Stimulated activated CD4-positive, alpha-beta T cell treated with anti-CD3 and anti-CD28 coated beads, TNF-alpha, amount 100 ng/mL, for 1 hour (primary cell): ENCODE measurements at places on chromosomes 1 and 21.

DNA sequence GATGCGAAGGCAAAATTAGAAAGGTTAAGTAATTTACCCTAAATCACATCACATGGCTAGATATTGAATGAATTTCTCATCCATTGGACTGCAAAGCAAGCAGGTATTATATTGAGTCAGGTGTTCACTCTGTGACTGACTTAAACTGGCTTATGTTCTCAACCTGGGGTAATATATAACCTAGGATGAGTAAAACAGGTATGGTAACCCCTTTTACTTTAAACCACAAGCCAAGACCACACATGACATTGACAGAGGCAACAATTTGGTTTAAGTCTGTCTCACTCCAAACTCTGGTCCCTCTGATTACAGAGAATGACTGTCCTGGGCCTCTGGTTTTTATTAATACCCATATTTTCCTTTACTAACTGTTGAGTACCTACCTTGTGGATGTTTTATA lies 33.3 kb downstream of the MAEL start:
- no peak for DNase-seq

- no peak for DNase-seq
Measured at GRCh38 chr1:90074970-90075391, 80.1 kb downstream of the ZNF326 start.

DNA sequence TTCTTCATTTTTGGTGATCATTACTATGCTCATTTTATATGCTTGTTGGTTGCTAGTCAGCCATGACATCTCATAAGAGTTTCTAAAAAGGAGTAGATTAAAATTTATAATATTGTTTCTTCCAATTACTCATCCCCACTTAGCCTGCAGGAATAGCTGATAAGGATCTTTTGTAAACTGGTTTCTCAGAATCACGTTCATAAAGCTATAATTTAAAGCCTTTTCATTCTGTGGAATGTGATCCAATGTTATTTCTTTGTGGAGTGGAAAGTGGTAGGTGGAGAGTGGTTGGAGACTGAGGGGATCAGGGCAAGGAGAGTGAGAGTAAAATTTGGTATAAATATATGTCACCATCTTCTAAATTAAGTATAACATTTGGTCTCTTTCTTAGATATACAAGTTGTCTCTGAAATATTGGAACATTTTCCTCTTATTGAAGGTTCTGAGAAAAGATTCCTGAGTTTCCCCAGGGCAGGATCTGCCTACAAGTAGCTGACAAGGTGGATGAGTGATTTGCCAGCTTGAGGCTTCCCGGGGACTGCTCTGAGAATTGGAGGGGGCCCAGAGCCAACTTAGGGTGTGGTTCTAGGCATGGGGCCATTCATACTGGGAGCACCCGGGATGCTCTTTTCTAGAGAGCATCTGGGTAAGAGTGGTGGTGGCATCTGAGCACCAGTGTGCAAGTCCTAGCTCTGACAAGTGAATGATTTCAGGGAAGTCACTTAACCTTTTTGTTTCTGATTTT lies 116.4 kb downstream of the TBX19 start:
- no peak for DNase-seq

GRCh38 chr21:45284456-45284741 lies 3.3 kb downstream of the POFUT2 start:
- no peak for DNase-seq

- no peak for DNase-seq
Measured at GRCh38 chr1:99784809-99785255, 18.4 kb upstream of the FRRS1 start.

GRCh38 chr1:29459620-29459945 lies 223.3 kb downstream of the PTPRU start:
- no peak for DNase-seq

GRCh38 chr1:226424221-226425003 lies 16.5 kb upstream of the PARP1 start:
- DNase-seq, result no peak

DNA sequence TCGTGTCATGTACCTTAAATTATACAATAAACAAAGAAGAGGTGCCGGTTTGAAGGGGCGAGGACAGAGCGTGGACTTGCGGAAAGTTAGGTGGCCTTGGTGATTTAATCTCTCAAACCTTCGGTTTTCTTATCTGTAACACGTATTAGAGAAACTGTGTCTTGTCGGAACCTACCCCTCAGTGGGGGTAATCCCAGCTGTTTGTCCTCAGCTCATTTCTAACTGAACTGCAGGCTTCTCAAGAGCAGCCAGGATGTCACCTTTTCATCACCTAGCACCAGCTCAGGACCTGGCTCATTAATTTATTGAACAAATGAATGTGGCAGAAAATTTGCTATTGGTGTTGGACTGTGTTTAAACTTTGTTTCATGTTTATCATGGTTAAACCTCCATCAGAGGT lies 31.2 kb downstream of the ITSN1 start:
- DNase-seq, result no peak

DNA sequence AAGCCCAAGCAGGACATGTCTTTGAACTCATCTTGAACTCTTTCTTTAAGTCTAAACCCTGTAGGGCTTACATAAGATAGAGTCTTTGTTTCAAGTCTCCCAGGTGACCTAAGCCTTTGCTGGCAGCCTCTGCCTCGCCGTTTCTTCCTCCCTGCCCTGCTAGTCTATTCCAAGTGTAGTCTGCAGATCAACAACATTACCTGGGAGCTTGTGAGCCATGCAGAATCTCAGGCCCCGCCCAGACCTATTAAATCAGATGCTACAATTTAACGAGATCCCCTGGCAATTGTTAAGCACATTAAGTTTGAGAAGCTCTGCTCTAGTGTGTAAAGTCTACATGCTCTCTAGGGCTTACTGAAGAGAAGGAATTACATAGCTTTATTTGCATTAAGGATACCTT lies 271.6 kb downstream of the PBX1 start:
- no peak for DNase-seq

DNA sequence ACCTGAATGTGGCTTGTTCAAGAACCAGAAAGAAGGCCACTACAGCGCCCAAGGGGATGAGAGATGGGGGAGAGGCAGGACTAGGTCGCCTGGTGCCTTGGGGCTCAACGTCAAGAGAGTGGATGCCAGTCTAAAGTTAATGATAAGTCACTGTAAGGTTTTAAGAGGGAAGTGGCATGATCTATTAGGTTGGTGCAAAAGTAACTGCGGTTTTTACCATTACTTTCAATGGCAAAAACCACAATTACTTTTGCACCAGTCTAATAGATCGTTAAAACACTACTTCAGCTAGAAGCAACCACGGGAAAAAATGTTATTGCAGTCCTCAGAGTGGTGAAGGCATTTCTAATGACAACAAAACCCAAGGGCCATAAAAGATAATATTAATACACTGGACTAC lies 2.6 kb upstream of the GJB3 start:
- no peak for DNase-seq

GRCh38 chr21:24153137-24153536 lies 1454.1 kb downstream of the MRPL39 start:
- DNase-seq, result no peak

DNA sequence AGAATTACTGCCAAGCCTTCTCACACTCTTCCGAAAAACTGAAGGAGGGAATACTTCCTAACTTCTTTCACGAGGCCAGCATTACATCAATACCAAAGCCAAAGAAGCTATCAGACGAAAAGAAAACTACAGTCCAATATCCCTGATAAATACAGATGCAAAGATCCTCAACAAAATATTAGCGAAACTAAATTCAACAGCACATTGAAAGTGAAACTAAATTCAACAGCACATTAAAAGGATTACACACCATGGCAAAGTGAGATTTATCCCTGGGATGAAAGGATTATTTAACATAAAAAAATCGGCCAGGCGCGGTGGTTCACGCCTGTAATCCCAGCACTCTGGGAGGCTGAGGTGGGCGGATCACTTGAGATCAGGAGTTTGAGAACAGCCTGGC lies 176.8 kb downstream of the FAF1 start:
- no peak for DNase-seq

DNA sequence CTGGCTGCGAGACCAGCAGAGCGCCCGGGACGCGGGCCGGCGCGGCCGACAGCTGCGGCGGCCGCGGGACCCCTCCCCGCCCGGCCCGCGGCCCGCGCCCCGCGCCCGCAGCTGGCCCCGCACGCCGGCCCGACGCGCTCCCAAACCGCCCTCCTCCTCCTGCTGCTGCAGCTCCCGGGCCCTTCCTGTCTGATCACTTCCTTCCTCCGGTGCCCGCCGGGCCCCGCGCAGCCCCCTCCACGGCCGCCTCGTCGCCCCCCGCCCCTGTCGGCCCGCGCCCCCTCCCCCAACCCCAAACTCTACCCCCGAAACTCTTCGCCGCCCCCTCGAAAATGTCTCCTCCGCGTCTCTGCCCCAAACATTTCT lies 594 bp downstream of the LUZP1 start:
- no peak for DNase-seq

DNA sequence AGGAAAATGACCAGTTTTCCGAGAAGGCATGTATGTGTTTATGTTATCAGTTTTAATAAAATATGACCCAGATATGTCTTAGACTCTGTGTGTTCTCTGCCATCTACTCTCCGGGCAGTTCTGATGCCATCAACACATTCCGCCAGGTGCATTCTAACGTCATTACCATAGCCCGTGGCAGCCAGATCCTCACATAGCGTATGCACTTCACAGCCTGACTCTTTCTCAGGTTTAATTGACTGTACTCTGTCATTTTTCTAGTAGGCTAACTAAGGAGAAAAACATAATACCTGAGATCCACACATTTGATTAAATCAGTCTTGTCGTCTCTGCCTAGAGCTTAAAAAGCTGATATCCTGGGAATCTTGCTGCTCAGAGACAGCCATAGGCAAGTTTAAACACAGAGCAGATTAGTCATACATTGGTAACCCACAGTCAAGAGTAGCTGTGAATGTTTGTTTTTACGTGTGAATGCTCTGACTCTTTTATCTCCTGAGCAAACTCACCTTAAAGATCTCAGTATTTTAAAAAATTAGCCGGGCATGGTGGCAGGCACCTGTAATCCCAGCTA lies 175.9 kb downstream of the GREM2 start:
- no peak for DNase-seq

DNA sequence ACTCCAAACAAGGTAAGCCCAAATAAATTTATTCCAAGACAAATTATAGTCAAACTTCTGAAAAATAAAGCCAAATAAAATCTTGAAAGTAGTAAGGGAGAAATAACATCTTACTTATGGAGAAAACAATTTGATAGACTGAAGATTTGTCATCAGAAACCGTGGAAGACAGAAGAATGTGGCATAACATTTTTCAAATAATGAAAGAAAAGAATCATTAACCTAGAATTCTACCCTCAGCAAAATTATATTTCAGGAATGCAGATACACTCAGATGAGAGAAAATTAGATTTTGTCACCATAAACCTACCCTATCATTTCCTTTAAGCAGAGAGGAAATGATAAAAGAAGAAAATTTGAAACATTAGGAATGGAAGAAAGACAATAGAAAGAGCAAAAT lies 27.3 kb upstream of the PADI1 start:
- no peak for DNase-seq

GRCh38 chr21:25094695-25095094 lies 512.6 kb downstream of the MRPL39 start:
- no peak for DNase-seq

DNA sequence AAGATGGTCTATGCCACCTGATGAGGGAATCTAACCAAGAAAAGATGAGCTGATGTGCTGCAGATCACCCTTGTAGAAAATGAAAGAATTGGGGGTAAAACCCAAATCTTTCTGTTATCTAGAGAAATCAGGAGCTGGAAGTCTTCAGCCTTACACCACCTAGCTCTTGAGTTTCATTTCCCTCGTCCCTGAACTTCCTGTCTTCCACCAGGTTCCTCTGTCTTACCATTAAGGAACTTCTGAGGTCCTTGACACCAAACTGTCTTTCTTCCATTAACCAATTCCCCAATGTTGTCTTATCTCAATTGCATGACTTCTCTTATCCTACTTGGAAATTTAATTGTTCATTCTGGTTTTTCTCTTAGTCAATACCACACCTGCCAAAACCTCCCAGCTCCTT lies 31.5 kb downstream of the LPAR3 start:
- DNase-seq, result no peak

DNA sequence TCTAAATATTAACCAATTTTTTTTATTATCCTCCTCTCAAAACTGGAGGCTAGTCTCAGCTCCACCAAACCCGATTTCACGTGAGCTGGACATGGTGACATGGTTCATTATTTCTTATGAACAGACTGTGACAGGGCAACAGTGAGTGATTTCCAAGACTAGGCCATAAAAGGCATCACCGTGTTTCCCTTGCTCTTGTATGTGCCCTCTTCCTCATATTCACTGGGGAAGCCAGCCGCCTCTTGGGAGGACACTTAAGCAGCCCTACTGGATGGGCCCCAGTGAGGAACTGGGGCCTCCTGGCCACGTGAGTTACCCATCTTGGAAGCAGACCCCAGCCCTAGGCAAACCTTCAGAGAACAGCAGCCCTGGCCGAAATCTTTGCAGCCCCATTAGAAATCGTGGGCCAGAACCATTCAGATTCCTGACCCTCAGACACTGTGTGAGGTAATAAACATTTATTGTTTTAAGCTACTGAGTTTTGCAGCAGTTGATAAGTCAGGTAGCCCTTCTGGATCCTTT lies 105.0 kb downstream of the GALNT2 start:
- no peak for DNase-seq

GRCh38 chr21:19123053-19123452 lies 719.5 kb upstream of the TMPRSS15 start:
- DNase-seq, result no peak

GRCh38 chr1:22045604-22046228 lies 6.8 kb upstream of the CDC42 start:
- no peak for DNase-seq

- DNase-seq, result peak; percentile 45
Measured at GRCh38 chr1:117658676-117659075, 52.8 kb downstream of the TENT5C start.

- DNase-seq, result no peak
Measured at GRCh38 chr1:198040880-198041279, 115.9 kb upstream of the NEK7 start.

- no peak for DNase-seq
Measured at GRCh38 chr1:112083487-112083886, 94.0 kb upstream of the KCND3 start.

DNA sequence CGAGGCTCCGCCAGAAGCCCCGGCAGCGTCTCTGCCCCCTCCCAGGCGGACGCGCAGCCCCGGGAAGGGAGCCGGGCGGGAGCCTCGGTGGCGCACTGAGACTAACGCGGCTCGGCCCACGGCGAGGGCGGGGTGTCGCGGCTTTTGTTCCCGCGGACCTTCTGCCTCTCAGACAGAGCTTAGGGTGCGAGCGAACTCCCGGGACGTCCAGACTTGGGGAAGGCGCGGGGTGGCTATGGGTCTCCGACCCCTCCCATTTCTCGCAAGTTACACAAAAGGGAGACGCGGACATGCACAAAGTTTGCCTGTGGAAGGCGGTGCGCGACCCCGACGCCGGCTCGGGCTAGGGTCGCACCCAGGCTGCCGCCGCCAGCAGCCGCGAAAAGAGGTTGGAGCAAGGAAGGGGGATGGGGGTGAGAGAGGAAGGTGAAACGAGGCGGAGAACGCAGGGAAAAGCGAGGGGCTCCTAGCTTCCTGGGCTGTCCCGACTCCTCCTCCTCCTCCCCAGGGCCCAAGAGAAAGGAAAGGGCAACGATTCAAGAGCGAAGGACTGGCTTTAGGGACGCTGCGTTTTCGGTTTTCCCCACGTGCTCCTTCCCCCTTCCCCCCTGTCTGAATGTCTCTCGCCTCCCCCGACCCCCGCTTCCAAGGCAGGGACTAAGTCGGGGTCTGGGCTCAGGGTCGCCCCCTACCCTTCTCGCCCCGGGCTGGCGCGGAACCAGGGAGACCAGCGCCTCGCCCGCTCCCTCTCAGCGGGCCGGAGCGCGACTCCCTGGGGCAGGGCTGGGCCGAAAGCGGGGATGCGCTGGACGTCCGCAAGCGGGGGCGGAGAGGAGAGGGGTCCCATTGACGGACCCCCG lies 729 bp downstream of the APP start:
- DNase-seq, result no peak
